NCI-H2107 (cell line): ENCODE measurements at places on chromosomes 6 and 20.

DNA sequence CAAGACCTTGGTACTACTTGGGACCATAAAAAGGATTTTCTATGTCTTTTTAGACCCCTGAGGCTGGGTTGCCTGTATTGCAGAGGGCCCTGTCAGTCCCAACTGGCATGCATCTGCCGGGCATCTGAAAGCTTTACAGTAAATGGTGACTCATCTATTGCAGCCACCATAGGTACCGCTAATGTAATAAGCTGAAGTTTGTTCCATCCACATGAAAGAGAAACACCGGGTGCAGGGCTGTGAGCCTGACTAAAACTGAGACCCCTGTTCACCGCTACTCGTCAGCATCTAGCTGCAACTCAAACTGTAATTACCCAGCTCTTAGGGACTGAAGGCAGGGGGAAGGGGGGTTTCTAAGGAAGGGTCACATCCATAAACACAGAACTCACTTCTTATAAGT lies 49.5 kb downstream of the TRERF1 start:
- no peak for DNase-seq

GRCh38 chr20:50824137-50824536 lies 29.3 kb downstream of the BCAS4 start:
- no peak for DNase-seq

GRCh38 chr6:347232-347631 lies 44.3 kb upstream of the IRF4 start:
- no peak for DNase-seq

- DNase-seq, result no peak
These were observed 8.2 kb upstream of the NTSR1 start for GRCh38 chr20:62700261-62700930.

GRCh38 chr6:107493158-107494057 lies 3.5 kb downstream of the SOBP start:
- DNase-seq, result peak; percentile 79

DNA sequence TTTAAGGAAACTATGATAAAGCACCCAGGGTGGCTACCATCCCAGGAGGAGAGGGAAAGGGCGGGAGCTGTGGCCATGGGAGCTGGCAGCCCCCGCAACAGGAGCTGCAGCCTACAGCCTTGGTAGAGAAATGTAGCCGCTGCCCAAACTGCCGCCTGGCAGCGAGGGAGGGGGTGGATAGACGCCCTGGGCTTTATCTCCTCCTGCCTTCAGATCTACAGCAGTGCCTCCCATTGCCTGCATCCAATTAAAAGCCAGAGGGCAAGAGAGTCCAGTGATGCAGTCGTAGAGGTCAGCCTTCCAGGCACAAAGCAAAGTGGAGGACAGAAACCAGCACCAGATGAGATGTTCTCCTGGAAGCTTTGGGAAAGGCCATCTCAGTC lies 35.0 kb upstream of the ZFAND3 start:
- no peak for DNase-seq

DNA sequence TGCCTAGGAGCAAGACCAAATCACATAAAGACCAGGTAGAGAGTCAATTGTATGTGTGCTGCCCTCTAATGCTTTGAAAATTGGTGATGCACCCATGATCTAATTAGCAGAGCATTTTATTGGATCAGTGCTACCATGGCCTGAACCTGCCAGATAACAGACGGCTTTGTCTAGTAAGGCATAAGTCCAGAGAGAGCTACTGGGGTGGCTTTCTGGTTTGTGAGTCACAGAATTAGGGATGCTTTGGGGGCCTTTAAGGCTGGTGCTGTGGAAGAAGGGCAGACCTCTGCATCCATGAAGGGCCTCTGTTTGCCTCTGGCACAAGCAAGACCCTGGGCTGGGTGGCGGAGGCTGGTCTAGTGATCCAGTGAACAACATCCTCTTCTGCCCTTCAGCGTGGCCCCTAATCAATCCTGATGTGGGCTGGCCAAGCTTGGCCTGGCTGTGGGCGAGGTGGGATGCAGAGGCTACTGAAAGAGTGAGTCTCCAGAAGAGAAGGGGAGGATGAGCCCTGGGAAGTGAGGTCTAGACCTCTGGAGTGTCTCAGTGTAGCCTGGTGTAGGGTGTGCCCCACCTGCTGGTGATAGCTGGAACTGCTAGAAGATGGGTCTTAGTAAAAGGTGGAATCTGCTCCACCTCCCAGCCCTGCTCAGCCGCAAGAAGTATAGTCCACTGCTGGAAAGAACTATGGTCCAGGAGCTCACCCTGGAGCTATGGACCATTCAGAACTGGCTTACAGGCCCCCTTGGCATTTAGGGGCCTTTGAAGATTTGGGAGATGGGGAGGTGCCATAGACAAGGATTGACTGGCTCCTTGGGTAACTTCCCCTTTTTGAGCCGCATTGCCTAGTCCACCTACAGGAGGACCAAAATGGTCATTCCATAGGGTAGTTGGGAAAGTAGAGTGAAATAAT lies 36.7 kb upstream of the AAR2 start:
- DNase-seq, result peak; percentile 29

DNA sequence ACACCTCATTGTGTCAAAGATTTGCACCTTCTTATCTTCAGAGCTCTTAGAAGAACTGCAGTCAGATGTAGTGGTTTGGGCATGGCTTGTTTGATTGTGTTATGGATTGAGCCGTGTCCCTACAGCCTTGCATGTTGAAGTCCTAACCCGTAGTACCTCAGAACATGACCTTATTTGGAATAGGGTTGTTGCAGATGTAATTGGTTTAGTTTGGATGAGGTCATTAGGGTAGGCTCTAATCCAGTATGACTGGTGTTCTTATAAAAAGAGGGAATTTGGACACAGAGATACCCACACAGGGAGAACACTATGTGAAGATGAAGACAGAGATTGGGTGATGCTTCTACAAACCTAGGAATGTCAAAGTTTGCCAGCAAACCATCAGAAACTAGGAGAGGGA lies 35.4 kb upstream of the PHACTR2 start:
- DNase-seq, result no peak

DNA sequence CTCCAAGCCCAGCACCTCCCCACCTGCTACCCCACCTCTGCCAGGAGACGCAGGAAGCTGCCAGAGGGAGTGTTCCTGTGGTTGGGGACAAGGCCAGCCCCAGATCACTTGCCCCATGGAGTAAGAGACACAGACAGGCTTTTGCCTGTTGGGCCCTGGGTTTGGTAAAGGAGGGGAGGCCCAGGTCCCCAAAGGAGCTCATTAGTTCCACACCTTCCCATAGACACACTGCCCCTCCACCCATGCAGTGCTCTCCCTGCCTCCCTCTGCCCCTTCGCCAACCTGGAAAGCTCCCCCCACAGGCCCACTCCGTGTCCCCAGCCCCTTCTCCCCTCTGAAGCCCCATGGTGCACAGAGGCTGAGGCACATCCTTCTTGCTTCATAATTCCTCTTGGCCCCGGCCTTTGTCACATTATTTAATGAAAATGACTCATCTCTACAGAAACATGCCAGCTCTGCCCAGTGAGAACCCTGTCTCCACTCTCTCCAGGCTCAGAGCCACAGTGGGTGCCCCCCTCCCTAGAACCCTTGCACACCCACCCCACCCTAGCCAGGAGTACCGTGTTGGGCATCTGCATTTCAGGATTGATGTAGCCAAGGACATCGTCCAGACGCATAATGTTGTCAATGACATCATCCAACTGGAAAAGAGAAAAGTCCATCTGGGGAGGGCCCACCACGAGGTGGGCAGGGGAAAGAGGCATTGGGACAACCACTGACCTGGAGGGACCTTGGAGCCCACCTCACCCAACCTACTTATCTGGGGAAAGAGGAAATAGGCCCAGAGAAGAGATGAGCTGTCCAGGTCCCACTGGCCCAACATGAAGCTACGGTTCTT lies 46.0 kb downstream of the TFEB start:
- DNase-seq, result no peak

DNA sequence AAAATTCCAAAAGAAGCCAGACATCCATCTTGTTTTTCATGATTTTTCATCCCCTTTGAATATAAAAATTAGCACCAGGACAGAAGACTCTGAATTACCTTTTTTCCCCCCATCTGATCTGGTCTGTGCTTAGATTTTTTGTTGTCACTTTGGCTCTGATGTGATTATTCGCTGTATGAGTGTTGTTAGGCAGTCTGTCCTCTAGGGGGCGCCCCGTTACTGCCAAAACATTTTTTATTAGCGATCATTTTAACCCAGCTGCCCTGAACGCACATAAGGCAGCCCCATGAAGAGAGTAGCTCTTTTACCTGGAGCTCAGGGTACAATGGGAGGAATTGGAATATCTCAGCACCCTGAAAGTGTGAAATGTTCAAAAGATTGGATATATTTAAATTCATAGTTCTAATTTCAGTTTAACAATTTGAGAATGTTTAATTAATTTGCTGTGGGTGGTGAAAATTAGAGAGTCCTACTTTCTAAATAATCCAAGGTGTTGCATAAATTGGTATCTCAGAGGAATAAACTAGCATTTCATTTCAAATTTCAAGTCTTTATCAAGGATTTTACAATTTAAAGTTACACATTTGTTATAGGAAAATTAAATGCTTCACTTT lies 60.8 kb downstream of the PRPH2 start:
- DNase-seq, result no peak

DNA sequence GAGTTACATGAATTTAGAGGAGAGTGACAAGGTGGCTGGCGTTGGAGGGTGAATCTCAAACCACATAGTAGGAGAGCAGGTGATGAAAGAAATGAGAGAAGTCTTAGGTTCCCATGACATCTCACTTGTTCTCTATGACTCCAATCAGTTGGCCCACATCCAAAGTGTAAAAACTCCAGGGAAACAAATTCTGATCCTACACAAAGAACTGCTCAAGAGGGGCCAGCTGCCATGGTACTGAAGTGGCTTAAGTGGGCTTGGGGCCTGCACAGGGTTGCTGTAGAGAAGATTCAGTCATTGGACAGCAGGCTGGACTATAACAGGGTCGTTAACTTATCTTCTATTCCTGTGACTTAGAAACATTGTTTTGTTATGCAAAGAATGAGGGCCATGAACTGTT lies 7.6 kb upstream of the ADGRF4 start:
- DNase-seq, result no peak

DNA sequence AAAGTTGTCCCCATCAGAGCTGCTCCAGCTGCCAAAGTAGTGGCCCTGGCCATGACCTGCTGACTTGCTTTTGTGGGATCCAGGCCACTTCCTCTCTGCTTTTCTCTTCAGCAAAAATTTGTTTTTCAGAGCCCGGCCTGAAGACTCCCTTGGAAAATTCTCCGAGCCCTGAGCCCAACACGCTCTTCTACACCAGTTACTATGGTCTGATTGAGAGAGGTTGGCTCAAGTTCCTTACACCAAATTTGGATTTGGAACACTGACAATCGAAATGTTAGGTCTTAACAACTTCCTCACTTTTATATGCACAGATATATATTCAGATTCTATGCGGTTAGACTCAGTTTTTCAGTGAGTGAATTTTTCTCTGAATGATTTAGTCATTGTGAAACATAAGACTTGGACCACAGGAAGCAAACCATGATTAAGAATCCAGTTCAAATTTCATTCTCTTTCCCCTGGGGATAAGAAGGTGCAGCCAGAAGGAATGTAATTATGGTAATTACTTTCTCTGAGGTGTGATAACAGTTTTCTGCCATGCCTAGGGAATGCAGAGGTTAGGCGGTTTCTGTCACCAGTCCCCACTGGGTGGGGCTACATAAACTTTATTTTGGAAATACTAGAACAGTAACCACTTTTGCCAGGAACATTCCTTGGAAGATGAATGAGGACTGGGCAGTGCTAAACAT lies 365.2 kb downstream of the SYNE1 start:
- peak; percentile 27 for DNase-seq

DNA sequence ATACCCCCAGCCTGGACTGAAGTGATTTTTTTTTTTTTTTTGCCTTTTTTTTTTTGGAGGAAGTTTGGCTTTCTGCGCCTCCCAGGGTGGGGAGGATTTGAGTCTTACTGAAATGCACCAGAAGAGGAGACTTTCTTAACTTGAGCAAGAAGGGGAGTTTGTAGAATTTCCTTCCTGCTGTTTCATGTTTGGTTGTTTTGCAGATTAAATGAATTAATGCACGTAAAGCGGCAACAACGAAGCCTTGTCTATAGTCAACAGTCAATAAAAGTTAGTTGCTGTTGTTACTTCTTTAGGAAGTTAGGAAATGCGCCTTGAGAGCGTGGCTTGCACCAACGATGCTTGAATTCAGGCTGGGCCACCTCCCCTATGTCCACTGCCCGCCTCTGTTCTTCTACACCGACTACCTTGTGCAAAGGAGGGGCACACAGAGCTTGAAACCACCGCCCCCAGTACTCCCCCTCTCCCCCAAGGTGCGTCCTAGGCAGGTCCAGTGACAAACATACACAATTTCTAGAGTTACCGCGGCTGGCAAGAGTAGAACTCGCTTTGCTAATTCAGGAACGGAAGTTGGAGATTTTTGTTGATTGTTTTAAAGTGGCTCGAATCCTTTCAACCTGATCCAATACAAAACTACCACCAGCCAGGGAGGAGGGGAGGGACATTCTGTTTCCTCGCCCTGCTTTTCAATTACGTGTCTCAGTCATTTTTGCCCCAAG lies 830 bp upstream of the CYP24A1 start:
- no peak for DNase-seq

DNA sequence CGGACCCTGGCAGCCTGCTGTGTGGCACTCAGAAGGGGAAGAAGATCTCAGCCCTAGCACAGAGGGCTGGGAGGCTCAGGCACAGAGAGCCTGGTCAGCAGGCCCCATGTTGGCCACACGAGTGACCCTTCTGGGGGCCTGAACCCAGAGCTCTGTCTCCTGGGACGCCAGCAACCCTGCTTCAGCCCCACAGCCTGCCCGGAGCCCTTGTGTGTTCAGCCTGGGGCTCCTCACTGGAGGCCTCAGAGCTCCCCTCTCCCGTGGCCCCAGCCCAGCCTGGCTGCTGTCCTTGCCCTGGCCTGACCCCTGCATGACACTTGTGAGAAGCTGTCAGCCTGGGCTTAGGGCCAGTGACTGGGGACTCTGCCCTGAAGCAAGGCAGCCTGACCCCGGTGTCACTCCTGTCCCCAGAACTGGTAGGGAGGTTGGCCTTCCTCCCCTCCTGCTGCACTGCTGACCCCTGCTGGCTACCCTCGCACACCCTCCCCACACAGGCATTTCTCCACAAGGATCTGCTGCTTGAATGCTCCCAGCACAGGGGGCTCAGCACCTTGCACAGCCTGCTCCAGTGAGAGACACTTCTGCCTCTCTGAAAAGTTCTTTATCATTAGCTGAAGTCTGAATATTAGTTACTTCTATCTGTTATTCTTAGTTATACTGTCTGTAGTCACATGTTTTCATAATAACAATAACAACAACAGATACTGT lies 15.4 kb upstream of the IP6K3 start:
- no peak for DNase-seq

DNA sequence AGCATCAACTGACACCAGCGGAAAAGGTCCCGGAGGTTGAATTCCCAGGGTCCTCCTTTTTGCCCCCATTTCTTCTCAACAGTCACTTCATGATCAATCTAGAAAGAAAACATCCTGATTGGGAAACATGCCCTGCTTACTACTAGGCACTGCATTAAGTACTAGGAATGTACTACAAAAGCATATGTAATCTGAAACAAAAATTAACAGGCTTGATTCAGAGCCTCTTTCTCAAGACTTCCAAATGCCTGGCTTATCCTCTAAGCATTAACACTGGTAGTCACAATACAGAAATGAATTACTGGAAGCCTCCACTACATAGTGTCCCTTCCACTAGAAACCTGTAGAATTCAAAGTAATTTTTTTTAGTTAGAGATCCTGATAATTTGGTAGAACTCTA lies 84.5 kb upstream of the LYRM2 start:
- no peak for DNase-seq
